ENCODE measurements at places on chromosomes 4 and X. TPM values are rescaled to one million over a fixed set of nuclear protein-coding genes. Genes with fewer than 3 reads are reported as not detected.

DNA sequence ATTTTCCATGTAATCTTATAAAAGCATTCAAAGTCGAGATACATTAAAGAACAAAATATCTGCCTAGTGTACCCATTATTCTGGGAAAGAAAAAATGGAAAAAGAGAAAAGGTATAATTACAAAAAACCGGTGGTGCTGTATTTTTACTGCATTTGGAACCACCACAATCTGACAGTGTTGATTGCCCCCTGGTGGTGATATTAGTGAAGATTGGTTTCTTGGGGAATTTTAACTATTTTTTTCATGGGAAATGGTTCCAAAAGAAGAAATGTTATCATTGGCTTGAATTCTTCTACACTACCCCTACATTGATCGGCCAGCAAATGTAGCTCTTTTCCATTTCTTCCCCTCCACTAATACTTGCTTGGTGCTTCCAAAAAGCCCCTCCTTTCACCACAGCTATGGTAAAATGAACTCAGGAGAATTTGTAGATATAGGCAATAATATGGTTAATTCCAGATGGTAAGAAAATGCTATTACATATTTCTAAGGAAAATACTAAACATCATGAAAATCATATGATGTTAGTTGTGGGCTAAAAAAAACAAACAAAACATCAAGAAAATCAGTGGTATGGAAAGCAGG, 50.0 kb downstream of the COX18 start:
- H3K36me3 ChIP-seq, result no peaks in the 10 kb centered on the region
- peak; percentile 49 for DNase-seq
- no peak overlapping the region for H3K27ac ChIP-seq
- no peak overlapping the region for H3K4me3 ChIP-seq
- no peaks in the 10 kb centered on the region for H3K27me3 ChIP-seq

GRCh38 chr4:2059046-2059725, at the start of gene NAT8L:
Gene NAT8L (plus strand): TSS chr4:2059327. CDS start chr4:2059512, 185 bp downstream.
- H3K4me3 ChIP-seq, result peak within 1 kb of the TSS; percentile 21
- H3K36me3 ChIP-seq, result no peaks in the 10 kb centered on the region
- H3K27me3 ChIP-seq, result peaks cover 37% of the 10 kb centered on the region
- no peak for DNase-seq
- H3K4me1 ChIP-seq, result peaks cover 10% of the 10 kb centered on the region

Gene CFAP99
- total RNA-seq, result 1.3 TPM

Gene AKAP4
- total RNA-seq, result not detected

Gene CYBB
- 142 TPM for total RNA-seq
